ENCODE measurements at places on chromosomes 11 and 22.

DNA sequence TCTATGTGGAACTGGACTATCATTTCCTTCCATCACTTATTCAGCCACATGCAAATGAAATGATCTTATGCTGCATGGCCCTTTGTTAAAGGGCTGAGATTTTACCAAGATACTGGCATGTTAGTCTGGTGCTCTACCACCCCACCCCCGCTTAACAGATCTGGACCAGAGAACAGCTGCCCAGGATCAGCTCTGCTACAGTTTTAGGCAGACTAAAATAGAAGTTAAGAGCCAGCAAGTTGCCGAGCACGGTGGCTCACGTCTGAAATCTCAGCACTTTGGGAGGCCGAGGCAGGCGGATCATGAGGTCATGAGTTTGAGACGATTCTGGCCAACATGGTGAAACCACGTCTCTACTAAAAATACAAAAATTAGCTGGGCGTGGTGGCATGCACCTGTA is 4.6 kb downstream of the DDB1 start:
- DNase-seq = no peak

- DNase-seq = no peak
Observed at GRCh38 chr11:63920126-63920938, 3.4 kb upstream of the RCOR2 start.

DNA sequence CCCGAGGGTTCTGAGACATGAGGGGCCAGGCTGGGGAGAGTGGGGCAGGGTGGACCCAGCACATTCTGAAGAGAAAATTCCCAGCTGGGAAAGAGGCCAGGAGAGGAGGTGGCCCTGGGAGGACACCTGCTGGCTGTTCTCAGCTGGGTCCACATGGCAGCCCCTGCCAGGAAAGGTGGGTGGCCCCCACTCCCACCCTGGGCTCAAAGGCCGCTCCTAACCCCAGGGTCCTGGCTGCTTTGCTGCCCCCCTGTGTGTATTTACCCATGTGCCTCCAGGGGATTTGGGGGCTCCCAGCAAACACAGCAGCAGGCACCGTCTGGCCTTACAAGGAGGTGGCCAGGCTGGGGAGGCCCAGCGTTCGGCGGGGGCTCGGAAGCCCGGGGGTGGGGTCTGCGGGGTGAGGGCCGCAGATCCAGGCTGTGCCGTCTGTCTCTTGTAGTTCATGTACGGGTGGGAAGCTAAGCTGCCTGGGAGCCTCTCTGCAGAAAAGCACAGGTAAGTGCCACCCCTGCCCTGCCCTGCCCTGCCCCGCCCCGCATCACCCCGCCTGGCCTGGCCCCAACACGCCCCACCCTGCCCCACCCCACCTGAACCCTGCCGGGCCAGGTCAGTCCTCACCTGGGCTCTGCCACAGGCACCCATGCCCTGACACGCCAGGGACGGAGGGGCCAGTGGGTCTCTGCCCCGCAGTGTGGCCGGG is 10.6 kb downstream of the MUC5B start:
- DNase-seq = no peak

GRCh38 chr11:116690611-116691010 is 82.2 kb downstream of the BUD13 start:
- DNase-seq = no peak

- peak; percentile 10 for DNase-seq
Observed at GRCh38 chr22:43432883-43433415, 21.1 kb downstream of the MPPED1 start.

DNA sequence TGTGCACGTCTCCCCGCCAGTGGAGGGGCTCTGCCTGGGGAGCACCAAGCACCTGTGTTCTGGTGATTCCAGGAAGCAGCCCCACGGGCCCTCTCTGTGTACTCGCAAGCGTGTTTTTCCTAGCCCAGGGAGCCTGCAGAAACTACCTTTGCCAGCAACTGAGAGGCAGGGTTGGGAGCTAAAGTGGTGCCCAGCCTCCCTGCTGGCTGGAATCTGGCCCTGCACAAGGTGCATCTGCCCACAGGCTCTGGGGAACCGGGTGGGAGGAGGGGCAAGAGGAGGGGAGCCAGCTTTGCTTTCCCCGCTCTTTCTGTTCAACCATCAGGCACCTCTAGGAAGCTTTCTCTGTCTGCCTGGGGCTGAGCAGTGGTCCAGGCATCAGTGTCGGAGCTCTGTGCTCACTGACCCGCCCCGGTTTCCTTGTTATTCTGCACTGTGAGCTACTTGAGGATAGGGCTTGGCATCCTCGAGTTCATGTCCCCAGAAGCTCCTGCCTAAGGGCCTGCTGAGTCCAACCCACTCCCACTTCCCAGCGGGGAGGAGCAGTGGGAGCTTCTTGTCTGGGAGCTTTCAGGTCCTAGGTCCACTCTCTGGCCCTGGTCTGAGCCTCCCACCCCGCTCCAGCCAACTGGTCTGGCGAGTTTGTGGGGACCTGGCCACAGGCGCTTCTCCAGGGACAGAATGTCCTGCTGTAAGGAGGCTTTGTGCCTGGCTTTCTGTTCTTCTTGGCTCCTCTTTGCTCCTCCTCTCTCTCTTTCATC is 14.9 kb downstream of the DAGLA start:
- no peak for DNase-seq

Data from activated naive CD4-positive, alpha-beta T cell treated with anti-CD3 and anti-CD28 coated beads, Interleukin-2, amount 10 ng/mL, durations not matched to agents 7 days and 5 days (primary cell).